SHP77 treated with DMSO at 0.1 percent for 48 hours (cell line): ENCODE measurements at places on chromosomes 11 and 22.

GRCh38 chr22:49514211-49514610 lies 313.5 kb downstream of the BRD1 start:
- no peak for DNase-seq

- no peak for DNase-seq
Measured at GRCh38 chr11:28627690-28628255, 519.6 kb downstream of the METTL15 start.

DNA sequence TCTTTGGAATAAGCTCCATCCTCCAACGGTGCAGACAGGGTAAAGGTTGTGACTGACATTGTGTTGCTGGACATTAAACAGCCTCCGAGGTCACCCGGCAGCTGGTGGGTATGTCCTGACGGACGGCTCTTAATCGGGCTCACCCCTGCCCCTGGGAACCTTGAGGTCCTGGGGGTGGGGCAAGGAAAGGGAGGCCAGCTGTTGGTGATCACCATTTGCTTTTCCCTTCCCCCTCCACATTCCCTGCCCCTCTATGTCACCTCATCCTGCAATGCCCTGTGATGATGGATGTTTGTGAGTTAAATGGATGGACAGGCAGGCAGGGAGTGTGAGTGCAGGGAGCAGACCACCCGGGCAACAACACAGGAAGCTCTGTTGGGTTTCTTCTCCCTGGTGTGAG lies 26.3 kb downstream of the APLNR start:
- DNase-seq = no peak

GRCh38 chr11:109708184-109708583 lies 286.2 kb downstream of the C11orf87 start:
- no peak for DNase-seq

GRCh38 chr22:40243891-40244290 lies 66.2 kb downstream of the TNRC6B start:
- no peak for DNase-seq

- DNase-seq = no peak
Measured at GRCh38 chr11:3128356-3129180, 36.5 kb downstream of the OSBPL5 start.
